ENCODE measurements at places on chromosomes 16 and 17.

DNA sequence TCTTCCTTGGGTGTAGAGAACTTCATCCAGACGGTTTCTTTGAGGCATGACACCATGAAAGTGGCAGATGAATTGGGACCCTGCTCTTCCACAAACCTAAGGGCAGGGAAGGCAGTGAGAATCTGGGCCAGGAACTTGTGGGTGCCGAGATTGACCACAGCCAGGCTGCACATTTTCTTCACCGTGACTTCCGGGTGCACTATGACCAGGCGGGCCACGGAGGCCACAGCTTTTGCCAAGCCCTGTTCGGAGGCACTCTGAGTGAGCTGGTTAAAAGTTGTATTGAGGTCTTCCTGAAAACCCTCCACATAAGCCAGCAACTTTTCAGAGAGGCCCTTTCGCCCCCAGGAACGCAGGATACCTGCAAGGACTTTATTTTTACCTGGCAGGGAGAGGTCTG is 5.9 kb downstream of the GEMIN4 start:
- DNase-seq: no peak

DNA sequence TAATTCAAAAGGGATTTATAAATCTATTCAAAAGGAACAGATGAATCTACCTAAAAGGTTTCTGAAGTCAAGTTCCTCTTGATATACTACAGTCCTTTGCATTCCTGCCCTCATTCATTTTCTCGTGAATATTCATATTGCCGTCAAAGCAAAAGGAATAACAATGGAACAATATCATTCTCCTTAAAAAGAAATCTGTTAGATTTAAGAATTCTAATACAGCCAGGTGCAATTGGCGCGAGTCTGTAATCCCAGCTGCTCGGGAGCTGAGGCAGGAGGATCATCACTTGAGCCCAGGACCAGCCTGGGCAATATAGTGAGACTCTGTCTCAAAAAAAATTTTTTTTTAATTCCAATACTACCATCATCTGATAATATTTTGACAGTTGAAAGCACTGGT is 130.3 kb downstream of the BRIP1 start:
- DNase-seq: no peak

DNA sequence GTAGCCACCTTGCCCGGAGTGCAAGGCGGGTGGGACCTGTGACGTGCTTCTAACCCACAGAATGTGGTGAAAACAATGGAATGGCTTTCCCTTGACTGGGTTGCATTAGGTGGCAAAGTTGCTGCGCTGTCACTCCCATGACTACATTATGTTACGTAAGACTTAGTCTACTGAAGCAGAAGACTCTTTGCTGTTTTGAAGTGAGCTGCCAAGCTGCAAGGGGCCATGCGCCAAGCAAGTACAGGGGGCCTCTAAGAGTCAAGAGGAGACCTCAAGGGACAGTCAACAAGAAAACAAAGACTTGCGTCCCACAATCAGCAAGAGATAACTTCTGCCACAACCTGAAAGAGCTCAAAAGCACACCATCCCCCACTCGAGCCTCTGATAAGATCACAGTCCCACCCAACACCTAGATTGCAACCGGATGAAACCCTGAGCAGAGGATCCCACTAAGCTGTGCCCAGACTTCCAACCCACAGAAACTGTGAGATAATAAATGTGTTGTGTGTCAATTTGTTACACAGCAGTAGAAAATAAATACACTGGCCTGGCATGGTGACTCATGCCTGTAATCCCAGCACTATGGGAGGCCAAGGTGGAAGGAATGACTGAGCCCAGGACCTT is 16.5 kb downstream of the ANKRD11 start:
- peak; percentile 75 for DNase-seq

GRCh38 chr17:65143889-65144604 is 6.9 kb downstream of the RGS9 start:
- DNase-seq: peak; percentile 11

DNA sequence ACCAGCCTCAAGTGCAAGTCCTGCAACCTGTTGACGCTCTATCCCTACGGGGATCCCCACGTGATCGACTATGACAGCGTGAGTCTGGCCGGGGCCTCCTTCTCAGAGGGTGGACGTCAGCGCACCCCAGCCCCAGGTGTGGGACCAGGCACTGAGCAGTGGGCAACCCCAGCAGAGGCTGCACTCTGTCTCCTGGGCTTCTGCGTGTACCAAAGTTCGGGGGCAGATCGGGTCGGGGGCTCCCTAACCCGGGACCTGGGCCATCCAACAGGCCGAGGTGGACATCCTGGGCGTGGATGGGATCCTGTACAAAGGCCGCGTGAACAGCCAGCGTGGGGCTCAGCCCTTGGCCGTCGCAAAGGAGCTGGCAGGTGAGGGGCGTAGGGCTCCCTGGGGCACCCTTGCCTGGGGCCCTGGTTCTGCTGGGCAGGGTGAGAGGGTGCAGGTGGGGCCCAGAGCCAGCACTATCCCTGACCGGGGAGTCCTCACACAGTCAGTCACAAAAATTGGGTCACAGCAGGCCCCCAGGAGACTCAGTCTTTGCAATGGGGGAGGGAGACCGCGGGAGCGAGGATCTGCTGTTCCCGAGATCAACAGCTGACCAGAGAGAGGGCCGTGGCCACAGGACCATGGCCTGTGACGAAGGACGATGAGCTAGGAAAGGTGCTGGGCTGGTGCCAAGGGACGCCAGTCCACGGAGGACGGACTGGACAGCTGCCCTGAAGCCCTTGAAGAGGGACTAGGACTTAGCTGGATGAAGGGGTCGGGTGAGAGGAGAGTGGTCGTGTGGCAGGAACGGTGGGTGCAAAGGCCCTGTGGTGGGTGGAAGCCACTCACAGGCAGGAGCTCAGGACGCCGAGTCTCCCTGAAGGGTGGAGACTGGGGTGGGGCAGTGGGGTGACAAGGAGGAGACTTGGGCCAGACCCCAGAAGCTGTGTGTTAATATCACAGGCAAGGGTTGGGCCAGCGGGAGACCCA is 20.0 kb downstream of the UBALD1 start:
- no peak for DNase-seq

DNA sequence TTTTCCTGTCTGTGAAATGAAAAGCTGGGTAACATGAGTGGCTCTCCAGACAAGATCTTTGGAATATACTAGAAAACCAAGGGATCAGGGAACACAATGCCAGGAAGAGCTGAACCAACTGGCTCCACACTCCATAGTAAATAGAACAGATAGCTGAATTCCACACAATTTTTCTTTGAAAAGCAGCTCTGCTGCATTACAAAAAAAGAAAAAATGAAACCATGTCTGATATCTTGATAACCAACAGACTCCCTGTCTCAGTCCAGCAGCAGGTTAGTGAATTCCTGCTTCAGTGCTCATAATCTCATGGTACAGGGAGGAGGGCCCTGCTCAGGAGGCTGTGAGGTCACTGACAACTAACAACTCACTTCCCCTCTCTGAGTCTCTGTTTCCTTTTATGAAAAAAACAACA is 97.1 kb downstream of the CDH11 start:
- DNase-seq: peak; percentile 80

DNA sequence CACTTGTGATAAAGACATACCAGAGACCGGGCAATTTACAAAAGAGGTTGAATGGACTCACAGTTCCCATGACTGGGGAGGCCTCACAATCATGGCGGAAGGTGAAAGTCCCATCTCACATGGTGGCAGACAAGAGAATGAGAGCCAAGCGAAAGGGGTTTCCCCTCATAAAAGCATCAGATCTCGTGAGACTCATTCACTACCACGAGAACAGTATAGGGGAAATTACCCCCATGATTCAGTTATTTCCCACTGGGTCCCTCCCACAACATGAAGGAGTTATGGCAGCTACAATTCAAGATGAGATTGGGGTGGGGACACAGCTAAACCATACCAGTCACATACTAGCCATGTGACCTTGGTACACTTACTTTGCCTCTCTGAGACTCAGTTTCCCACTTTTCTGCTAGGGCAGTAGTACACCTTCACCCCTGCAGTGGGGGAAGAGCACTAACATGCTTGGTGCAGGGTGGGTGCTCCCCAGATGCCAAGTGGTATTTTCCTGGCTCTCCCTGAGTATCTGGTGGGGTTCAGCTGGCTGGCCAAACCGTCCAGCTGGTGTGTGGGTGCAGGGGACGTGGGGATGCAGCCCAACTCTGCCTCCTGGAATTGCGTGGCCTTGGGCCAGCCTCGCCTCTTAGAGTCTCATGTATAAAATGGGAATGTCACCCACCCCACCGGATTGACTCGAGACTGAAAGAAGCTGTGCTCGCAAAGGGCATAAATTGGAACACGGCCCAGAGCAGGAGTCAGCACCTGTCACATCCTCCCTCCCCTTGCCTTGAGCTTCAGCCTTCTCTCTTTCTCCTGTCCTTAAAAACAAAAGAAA is 364.1 kb downstream of the CPPED1 start:
- DNase-seq: no peak

GRCh38 chr16:21186326-21186691 is 25.1 kb downstream of the ZP2 start:
- no peak for DNase-seq

DNA sequence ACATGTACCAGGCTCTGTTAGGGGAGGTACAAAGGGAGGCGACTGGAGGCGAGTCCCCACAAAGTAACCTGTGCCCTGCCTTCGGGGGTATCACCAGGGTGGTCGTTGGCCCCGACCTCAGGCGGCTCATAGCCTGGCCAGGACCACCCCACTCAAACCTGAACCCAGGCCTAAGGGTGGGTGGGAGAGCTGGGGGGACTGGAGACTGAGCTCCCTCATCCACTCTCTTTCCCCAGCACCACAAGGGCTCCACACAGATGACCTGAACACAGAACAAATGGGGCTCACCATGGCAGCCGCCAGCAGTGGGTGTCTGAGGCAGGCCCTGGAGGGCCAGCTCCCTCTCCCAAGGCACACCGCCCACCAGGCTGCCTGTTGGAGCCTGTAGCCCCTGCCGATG is 120.6 kb upstream of the TNRC6C start:
- no peak for DNase-seq
